HFFc6 (cell line): ENCODE measurements at places on chromosomes 4 and X. TPM values are rescaled to one million over a fixed set of nuclear protein-coding genes. Genes with fewer than 3 reads are reported as not detected.

DNA sequence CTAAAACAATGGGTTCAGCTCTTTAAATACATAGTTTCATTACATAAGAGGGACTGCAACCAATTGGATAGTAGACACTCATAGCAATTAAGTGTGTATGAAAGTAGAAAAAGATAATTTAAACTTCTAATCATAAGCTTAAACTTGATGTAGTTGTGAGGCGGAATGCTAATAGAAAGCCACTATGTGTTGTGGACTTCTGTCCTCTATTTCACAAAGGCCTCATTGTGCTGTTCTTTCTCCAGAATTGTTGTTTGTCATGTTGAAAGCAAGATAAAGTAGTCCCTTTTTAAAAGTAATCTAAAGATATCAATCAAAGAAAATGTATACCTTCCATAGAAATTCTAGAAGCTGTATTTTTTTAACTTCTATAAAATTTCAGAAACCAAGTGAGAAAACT lies 329.4 kb downstream of the KLHL4 start:
- no peak for DNase-seq

DNA sequence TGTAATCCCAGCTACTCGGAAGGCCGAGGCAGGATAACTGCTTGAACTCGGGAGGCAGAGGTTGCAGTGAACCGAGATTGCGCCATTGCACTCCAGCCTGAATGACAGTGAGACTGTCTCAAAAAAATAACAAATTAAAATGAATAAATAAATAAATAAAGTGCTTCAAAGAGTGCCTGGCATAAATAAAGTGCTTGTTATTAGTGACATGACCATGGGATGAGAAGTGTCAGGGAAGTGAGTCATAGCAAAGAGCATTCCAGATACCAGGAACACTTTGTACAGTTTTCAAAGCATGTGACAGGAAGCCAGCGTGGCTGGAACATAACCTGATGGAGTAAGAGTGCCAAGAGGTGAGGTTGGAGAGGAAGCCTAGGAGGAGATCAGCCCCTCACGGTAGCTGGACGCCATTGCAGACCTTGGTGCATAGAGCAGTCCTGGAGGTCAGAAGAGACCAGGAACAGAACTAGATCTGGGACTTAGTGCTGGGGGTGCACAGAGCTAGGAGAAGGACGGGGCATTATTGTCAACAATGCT lies 6.0 kb upstream of the WDR13 start:
- DNase-seq, result peak; percentile 66

GRCh38 chr4:150178161-150178560 lies 99.9 kb downstream of the DCLK2 start:
- no peak for DNase-seq

GRCh38 chr4:48311896-48312295 lies 29.4 kb upstream of the SLAIN2 start:
- no peak for DNase-seq

DNA sequence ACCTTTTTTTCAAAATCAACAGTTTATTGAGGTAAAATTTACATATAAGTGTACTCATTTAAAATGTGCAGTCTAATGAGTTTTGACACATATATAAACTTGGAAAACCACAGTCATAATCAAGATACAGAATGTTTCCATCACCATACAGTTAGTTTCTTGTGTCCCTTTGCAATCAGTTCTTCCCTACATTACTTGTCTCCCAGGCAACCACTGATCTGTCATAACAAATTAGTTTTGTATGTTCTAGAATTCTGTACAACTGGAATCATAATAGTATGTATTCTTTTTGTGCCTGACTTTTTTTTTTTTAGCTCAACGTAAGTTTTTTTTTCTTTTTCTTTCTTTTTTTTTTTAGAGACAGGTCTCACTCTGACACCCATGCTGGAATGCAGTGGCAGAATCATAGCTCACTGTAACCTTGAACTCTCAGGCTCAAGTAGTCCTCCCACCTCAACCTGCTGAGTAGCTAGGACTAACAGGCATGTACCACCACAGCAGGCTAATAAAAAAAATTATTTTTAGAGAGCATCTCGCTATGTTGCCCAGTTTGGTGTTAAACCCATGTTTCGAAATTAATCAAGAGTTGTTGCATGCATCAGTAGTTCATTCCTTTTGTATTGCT lies 26.9 kb downstream of the ARFIP1 start:
- DNase-seq, result peak; percentile 7

- DNase-seq, result no peak
Observed at GRCh38 chr4:152950402-152951274, 14.5 kb downstream of the FHDC1 start.

- no peak for DNase-seq
Observed at GRCh38 chrX:132636080-132636479, 147.2 kb upstream of the MBNL3 start.

DNA sequence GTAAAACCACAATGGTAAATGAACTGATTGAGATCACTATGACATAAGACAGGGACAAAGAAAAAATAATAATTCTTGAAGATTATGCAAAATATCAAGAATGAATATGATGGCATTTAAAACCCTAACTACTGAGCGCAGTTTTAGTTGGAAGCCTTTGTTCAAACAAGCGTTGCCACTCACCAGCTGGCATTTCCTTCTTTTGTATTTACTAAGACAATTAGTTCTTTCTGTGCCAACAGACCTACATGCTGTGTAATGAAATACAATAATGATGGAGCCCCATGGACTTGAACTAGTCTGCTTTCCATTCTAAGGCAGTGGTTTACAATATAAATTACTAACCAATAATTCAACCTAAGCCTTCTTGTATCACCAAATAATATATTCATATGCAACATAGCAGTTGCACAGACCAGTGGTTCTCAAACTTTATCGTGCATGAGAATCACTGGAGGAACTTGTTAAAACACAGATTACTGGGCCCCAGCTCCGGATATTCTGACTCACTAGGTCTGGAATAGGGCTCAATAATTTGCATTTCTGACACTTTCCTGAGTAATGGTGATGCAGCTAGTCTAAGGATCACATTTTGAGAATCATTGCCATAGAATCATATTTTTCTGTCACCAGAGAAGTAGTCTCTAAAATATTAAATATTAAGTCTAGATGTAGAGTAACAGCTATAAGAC lies 196.4 kb upstream of the MAGEB18 start:
- DNase-seq, result no peak

- no peak for DNase-seq
Observed at GRCh38 chr4:137993232-137993631, 248.9 kb downstream of the SLC7A11 start.

- DNase-seq, result peak; percentile 15
Observed at GRCh38 chr4:8110071-8110986, 48.3 kb downstream of the ABLIM2 start.

DNA sequence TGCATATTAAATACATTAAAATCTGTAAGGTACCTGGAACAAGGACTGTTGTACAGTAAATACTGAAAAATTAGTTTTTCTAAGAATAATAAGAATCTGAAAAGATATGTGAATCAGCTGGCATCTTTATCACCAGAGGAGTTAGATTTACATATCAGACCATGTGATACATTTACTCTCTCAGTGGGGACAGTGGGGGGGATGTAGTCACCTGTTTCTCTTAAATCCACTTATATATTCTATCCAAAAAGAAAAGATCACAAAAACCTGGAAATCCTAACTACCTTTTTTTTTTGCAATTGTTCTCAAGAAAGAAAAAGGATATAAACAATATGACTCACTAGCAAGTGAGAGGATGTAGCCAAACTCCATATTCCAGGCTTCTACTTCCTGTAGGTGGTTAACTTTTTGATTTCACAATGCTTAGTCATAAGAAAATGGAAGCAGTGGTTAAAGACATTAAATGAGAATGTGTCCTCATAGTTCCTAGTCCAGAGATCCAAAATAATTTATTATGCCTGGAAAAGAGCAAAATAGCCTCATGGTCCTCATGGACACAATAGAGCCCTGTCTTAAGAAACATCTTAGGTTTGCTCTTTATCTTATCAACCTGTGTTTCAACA lies 22.5 kb upstream of the MYOZ2 start:
- peak; percentile 93 for DNase-seq

GRCh38 chr4:101355767-101356702 lies 8.7 kb upstream of the PPP3CA start:
- DNase-seq, result peak; percentile 82

DNA sequence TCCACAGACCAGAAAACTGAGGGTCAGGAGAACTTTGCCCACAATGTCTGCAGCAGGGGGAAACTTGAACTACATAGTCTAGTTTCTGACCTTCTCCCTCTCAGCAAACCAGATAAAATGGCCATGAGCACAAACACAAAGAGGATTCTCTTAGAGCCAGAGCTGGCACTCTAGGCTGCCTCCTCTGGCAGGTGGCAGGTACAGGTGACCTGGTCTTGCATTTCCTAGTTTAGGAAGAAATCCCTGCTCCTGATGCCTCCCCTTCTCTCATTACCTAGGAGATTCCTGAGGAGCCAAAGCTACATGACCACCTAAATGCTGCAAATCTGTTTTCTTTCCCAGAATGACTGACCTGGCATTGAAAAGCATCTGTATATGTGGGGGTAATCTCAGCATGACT lies 45.1 kb downstream of the ARHGEF9 start:
- DNase-seq, result no peak

Gene VCX2
- not detected in 2 replicates for total RNA-seq

DNA sequence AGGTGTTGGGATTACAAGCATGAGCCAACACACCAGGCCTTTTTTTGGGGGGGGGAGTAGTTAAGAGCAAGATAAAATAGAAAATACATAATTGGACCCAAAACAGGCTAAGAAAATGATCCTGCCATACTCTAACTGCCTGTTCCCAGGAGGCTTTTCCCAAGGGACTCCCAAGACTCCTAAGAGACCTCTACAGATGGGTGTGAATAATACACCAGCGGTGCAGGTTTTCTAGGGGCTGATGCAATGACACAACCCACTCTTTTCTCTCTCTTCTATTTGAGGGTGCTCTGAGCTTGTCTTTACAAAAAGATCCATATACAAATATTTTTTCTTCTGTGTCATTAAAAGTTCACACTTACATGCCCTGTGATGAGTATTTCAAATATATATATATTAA lies 116.9 kb downstream of the RASL11B start:
- no peak for DNase-seq

- no peak for DNase-seq
Observed at GRCh38 chr4:56182356-56182755, 204.9 kb downstream of the AASDH start.

DNA sequence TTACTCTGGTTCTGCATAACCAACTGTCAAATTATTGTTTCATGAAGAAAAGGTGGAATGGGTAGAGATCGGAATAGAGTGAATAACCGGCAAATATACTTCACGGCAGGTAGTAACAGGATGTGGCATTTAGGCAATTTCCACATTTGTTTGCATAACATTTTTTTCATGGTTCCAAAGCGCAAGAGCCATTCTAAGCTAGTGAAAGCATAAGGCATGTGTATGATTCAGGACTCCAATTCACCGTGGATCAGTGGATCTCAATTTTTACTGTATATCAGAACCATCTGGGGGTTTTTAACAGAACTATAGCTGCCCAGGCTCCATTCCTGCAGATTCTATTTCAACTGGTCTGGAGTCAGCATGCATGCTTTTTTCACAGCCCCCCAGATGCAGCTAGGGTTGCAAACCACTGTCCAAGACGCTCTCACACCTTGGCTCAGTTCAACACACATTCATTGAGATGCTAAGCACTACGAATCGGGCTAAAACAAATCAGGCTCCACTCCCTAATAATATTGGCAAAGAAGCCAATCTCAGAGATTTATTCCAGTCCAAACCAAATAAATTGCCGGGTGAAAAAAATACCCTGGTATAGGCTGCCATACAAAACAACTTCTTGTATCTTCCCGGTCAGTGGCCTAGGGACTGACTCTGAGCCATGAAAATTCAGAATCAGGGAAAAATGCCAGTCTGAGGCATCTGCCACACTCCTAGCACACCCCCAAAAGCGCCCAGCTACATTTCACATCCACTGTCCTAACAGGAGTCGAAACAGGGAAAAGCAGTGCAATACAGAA lies 30.0 kb downstream of the AFAP1 start:
- DNase-seq, result no peak

DNA sequence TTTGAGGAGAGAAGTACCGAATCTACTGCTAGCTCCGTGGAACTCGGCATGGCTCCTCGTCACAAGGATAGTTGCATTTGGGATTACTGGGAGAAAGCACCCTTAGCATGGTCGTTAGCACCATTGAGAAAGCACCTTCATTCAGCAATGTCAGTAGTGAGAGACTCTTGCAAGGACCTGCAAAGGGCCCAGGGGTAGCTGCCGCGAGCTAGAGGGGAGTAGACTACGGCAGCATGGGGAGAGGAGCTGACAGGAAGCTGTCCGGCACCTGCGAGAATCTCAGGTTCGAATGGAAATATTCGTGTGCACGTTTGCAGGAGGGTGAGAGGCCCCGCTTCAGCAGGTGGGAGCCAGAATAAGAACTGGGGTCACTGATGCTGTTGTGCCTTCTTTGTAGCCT lies 20.2 kb downstream of the TLR10 start:
- DNase-seq, result no peak

DNA sequence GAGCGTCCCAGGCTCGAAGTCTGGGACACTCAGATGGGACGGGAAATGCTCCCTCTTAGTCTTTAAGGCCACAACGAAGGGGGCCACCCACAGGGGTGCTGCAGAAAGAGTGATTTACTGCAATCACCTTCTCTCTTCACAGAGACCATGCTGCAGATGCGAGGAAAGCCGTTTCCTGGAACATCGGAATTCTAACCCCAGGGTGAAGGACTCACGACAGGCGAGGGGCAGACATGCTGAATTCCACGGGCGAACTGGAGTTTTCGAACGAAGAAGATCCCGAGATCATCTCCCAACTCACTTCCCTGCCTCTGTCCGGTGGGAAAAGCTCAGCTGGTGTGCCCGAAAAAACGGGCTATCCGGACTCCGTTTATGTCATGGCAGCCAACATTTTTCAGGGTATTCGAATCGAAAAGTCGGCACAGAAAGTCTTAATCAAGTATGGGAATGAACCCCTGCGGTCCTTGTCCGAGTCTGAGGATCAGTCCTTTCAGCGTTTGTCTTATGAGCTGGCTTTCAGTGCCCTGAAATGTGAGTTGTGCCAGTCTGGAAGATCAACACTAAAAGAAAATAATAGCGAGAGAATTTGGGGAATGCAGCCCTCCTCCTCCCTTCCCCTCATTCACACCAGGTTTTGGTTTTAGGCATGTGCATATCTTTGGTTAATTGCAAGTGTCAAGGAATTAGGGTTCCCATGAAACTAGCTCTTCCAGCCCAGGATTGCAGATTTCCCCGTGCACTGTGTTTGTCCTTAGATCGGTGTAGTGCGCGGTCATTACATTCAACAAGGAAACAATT lies 905 bp downstream of the NSUN7 start:
- DNase-seq, result no peak

GRCh38 chrX:51852621-51853020 lies 40.8 kb upstream of the MAGED1 start:
- no peak for DNase-seq

DNA sequence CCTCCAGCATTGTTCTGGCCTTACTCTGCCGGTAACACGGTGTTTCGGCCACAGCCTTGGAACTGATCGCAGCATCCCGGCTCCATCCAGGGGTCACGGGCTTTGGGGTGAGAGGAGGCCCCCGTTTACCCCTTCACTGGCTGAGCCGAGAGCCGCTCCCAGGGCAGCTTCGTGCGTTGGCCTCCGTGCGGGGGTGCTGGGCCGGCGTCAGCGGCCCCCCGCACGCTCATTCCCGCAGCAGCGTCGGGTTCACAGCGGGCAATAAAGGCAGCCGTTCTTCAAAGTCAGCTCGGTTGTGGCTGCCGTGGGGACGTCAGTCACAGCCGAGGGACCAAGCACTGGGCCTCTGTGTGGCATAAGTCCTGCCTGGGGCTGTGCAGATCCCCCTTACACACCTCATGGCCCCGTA lies 25.3 kb upstream of the PLCXD1 start:
- DNase-seq, result no peak
